ENCODE measurements at places on chromosomes 4 and X.

DNA sequence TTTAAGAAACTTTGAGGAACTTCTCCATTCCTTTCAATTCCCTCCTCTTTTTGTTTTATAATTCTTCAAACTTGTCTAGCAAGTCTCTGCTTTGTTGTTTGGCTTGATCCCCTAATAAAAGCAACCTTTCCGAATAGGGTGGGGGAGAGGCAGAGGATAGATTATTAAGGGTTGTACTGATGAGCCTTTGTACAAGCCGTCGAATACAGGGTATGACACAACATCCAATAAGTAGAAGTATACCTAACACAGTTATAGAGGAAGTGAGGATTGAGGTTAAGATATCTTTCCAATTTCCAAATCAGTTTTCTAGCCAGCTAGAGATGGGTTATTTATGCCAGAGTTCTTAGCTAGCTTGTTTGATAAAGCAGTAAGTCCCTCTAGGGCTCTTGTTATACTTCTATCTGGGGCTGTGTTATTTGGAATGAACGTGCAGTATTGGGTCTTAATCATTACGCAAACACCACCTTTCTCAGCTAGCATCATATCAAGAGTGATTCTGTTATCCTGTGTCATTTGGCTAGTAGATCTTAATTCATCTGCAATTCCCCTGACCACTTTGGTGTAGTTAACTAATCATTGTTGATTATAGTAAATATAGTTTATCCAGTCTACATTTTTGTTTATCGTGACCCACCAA, 18.5 kb downstream of the METAP1 start:
- DNase-seq: no peak

DNA sequence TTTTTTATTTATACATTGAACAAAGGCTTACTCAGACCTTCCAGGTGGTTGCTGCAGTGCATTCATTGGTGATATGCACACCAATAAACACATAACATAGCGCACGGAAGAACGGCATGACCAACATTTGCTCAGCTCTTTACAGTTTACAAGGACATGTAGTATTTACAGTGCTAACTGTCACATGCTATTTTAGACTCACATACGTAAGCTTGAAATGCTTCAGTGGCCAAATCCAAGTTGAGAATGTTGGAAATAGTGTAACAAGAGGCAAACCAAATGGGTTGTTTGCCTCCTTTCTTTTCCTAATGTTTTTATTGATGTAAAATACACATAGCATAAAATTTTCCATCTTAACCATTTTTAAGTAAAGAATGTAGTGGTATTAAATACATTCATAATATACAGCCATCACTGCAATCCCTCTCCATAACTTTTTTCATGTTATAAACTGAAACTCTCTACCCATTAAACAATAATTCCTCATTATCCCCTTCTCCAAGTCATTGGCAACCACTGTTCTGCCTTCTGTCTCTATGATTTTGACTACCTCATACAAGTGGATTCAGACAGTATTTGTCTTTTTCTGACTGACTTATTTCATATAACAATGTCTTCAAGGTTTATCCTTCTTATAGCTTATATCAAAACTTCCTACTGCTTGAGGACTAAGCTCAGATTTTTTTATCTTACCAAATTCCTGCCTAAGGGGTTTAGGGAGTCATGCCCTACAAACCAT, 1722.9 kb upstream of the AGA start:
- no peak for DNase-seq

DNA sequence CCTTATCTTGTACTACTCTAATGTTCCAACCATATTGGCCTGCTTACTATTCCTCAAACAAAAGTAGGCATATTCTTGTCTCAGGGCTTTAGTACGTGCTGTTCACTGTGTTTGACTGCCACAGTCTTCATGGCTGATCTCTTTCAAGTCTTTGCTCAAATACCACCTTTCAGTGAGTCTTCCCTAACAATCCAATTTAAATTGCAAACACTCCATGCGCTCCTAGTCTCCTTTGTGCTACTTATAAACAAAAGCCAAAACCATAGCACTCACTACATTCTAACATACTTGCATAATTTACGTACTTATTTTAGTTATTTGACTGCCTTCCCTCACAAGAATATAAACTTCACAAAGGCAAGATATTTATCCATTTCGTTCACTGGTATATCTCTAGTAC, 1.7 kb upstream of the ART3 start:
- no peak for DNase-seq

DNA sequence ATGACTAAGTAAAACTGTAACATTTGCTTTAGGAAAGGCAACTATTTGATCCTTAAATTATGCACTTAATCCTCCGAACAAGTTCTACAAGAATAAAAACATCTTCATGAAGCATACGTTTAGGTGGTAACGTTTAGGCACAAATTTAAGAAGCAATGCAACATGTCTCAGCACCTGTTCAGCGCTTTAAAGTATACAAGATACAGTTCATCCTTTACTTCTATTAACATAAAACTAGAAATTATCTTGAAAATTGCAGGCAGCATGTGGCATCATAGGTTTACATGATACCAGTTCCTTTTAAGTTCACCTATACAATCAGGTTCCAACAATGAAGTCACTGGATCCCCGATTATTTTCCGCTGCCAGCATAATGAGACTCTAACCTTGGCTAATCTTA, 1.5 kb downstream of the PLA2G12A start:
- DNase-seq: no peak

DNA sequence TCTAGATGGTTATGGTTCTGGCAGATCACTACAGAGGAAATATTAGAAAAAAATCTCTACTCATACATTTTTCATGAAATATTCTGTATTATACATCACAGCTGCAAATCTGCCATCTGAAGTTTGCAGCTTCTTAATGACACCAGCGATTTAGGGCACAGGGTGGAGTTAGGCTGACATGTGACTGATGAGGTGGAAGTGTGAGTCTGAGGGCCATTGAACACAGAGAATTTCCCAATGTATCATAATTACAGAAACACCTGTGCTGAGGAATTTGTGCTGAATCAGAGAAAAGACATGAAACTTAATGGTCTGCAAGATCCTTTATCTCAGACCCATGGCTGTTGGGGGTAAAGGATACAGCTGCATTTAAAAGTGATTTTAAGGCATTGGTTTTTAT, 2025.6 kb upstream of the AGA start:
- no peak for DNase-seq

DNA sequence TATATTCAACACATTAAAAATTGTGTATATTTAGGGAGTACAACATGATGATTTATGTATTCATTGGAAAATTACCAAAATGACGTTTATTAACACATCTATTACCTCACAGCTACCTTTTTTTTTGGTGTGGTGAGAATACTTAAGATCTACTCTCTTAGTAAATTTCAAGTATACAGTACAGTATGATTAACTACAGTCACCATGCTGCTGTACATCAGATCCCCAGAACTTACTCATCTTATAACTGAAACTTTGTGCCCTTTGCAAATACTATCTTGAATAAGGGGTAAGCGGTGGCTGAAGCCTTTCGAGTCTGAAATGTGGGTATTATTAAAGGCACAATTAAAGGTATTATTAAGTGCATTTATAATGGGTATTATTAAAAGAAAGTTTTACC, 976 bp downstream of the PHKA1 start:
- peak; percentile 1 for DNase-seq

DNA sequence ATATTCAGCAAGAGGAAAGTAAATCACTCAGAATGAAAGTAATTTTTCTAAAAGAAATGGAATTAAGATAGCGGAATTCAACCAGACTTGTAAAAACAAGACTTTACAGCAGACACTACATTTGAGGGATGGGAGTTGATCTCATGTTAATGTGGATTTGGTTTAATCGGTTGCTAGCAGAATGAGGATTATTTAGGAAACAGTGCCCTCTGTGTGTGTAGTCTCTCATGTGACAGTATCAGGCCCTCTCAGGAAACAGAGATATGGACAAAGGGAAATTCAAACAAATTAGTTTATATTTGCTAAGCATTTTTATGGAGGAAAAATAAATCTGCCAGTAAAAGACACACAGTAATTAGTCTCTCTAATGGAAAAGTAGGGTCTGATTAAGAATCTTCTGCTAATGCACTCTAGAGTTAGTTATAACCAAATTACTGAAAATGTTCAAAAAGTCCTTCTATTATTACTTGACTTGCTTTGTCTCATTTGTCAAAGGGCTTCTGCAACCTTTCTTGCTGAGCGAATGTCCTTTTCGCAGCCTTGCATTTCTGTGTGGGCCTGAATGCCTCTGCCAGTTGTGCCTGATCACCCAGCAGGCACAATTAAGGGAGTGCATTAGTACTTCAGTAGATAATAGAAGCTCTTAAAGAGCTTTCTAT, 1282.3 kb upstream of the TENM3 start:
- peak; percentile 29 for DNase-seq

GRCh38 chr4:74659576-74660411, 134.5 kb downstream of the BTC start:
- DNase-seq: peak; percentile 97

DNA sequence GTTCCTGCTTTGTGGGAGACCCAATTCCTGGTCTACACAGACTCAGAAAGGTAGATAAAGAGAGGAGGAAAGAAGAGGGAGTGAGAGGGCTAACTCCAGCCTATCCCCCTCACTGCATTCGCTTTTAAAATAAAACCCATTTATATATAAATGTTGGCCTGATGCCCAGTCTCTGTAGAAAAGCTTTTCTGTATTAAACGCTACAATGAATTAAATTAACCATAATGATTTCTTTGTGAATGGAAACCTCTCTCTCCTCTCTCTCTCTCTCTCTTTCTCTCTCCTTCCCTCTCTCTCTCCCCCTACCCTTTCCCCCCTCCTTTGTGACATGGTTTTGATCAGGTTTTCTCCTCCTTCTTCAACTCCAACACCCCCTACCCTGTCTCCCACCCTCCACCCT, 34.8 kb downstream of the PJA1 start:
- DNase-seq: no peak

- peak; percentile 73 for DNase-seq
Observed at GRCh38 chrX:38149016-38149415, 71.7 kb downstream of the SRPX start.

GRCh38 chr4:73603854-73604584, 16.2 kb downstream of the RASSF6 start:
- DNase-seq: peak; percentile 52

DNA sequence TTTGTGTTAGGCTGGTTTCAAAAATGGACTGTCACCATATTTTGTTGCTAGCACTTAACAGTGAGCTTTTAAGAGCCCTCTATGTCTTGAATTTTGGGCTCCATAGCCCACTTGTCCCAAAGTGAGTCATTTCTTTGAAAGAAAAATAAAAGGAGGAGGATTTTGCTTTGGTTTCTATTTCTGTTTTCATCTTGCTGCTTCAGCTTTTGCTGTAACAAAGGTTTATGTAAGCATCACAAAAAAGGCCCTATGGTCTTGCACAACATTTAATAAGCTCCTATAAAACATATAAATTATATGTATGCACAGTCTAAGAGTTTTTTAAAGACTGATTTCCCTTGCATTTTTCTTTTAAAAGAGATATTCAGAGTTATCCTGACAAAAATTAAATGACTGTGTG, 105.2 kb downstream of the PHOX2B start:
- no peak for DNase-seq

- DNase-seq: peak; percentile 24
Observed at GRCh38 chr4:61741327-61742096, 541.4 kb downstream of the ADGRL3 start.

- no peak for DNase-seq
Observed at GRCh38 chrX:103793545-103793940, 16.9 kb downstream of the PLP1 start.

DNA sequence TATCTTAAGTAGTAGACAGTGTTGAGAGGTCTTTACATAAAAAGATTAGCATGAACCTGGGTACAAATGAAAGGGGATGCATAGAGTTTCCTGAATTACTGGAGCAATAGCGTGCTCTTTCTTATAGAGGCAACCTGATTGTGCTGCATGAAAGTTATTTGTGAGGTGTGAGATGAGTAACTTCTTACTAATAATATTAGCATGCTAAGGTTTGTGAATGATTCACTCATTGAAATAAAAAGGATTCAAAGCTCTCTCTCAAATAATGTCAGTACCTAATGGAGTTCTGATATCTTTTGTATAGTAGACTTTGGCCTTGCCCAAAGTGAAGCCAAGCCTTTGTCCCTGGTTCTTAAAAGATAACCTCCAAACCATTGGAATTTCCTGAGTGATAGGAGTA, 131.0 kb upstream of the CXXC4 start:
- no peak for DNase-seq

GRCh38 chr4:59960143-59960542, 1240.0 kb upstream of the ADGRL3 start:
- DNase-seq: no peak

DNA sequence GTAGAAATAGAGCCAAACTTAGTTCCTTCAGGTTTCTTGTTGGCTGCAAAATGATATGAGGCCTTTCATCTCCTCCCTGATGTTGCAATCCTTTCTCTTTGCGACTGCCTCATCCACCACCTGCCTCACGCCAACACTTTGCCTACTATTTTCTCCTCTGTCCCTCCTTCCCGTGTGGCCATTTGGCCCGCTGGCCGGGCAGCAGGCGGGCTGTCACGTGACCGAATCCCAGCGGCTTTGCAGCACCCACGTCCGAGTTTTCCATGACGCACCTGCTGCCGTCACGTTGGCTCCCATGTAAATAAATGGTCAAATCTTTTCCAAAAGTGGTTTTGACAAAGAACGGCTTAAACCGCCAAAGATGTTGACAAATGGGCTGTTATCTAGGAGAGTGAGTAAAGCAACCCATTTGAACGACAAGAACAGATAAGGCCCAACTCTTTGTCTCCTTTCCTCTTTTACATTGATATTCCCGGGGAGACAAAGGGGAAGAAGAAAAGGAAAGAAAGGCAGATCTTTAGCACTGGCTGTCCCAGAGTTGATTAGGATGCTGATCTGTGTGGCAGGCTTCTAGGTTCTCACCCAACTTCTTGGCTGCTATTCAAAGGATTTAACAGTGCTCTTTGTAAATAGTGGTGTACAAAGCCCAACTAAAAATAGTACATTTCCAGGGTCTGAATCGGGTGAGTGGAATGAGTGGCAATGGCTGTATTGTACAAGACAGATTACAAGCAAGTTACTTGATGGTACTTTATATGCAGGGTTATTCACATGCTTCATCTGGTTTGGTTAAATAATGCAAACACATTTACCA, 174.2 kb upstream of the JADE1 start:
- DNase-seq: peak; percentile 96

DNA sequence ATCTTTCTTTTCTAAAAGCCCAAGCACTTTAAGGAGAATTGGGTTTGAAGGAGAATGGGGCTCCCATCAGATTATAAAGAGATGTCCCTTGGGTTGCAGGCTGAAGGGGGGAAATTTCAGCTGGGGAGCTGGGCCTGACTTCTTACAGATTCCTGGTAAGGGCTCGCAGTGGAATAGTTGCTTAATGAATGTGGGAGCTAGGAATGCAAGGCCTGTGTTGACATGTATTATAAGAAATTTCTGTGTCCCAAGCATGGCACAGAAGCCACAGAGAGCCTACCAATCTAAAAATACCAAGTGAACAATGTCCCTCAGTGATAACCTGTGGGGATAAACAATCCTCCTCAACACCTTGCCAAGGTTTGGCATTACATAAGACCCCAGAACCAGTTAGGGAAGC, 39.3 kb upstream of the WNK3 start:
- DNase-seq: peak; percentile 4

DNA sequence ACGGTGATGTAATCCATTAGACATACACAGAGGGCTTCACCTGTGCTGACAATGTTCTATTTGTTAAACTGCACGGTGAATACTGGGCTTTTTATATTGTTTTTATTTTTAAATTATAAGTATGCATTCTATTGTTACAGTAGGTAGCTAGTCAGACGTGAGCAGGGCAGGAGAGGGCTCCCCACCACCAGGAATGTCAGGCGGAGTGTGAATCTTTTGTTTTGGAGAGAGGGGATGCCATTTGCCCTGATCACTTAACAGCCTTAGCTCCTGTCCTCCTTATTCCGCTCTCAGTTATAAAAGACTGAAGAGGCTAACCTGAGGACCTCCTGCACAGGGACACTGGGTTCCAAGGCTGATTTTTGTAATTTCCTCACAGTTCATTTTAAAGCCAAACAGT, 151.6 kb upstream of the TAPT1 start:
- DNase-seq: no peak

Data from astrocyte of the hippocampus (primary cell).